Left kidney (tissue), 8 donors: ENCODE measurements at places on chromosomes 7 and 10. TPM values are rescaled to one million over a fixed set of nuclear protein-coding genes. Genes with fewer than 3 reads are reported as not detected.

The BAIAP2L1 gene
- polyA plus RNA-seq, result 17.8 TPM

The AKR1B1 gene
- polyA plus RNA-seq, result 106 TPM

- no peak for DNase-seq
These were observed 6.0 kb upstream of the LIPA start for GRCh38 chr10:89257581-89257980.

DNA sequence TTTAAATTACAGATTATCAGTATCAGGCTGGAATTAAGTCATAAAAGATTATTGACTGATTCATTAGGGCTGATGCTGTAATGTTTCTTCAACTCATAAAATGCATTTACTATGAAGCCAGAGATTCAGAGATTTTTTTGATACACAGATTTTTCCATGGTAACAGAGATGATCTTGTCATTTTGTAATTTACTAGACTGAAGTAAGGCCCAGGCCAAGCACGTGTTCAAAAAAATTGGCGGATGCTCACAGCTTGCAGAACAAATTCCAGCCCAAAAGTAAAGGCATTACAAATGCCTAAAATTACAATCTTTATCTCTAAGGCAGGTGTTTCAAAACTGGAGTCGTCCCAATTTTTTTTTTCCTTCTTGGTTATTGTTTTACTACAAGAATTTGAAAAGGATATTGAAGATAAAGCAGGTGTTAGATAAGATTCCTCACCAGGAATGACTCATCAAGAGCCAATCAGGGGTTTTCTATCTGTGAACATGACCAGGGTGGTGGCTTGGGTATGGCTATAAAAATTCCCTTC, 78.4 kb upstream of the MEOX2 start:
- no peak for DNase-seq

GRCh38 chr7:101633511-101633910, 4.4 kb upstream of the MYL10 start:
- DNase-seq, result no peak
